ENCODE measurements at places on chromosomes 1 and 21. TPM values are rescaled to one million over a fixed set of nuclear protein-coding genes. Genes with fewer than 3 reads are reported as not detected.

C1orf198 gene
- 71.2 TPM for total RNA-seq

DNA sequence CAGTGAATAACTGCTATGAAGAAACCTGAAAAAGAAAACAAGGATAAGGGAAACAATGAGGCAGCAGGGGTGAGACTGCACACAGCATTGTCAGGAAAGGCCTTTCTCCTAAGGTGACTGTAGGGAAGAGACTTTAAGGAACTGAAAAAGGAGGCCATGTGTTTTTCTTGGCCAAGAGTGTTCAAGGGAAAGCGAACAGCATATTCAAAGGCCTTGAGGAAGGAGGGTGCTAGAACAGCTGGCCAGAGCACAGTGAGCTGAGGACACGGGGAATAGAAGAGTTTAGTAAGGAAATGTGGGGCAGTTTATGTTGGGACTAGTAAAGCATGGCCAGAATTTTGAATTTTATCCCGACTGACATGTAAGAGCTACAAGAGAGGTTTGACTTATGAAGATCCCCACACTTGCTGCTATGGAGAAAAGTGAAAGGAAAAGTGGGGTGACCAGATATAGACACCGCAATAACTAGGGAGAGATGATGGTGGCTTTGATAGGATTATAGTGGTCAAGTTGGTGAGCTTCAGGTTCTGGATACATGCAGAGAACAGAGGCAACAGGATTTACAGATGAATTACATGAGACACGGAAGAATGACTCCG is 1.4 kb downstream of the RWDD2B start:
- peak; percentile 18 for DNase-seq

DNA sequence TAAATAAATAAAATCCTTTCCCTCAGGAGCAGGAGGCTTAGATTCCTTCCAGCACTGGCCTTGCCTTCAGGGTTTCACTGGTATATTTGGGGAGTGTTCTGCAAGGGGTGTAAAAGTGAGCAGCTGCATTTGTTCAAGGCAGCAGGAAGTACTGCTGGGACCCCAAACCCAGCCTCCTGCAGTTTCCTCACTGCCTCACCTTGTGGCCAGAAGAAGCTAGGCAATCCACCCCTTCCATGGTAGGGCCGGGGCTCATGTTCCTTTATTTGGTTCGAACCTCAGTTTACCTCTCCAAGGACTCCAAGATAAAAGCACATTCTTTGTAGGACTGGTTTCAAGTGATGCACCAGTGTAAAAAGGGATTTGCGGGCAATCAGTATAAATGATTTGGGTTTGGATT is 21.0 kb upstream of the CFAP126 start:
- DNase-seq = no peak

- no peak for DNase-seq
These were observed 58.6 kb downstream of the OLIG1 start for GRCh38 chr21:33128538-33128937.

GRCh38 chr1:229273507-229274232 is 2.8 kb downstream of the RAB4A start:
- DNase-seq = peak; percentile 18

DNA sequence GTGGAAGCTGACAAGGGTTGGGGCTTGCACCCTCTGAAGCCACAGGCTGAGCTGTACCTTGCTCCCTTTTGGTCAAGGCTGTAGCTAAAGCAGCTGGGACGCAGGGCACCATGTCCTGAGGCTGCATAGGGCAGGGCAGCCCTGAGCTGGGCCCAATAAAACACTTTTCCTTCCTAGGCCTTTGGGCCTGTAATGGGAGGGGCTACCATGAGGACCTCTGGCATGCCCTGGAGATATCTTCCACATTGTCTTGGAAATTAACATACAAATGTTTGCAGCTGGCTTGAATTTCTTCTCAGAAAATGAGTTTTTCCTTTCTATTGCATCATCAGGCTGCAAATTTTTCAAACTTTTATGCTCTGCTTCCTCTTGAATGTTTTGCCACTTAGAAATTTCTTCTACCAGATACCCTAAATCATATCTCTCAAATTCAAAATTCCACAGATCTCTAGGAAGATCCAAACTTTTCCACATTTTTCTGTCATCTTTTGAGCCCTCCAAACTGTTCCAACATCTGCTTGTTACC is 32.9 kb upstream of the TTLL7 start:
- DNase-seq = no peak

GRCh38 chr1:35708441-35708921 is 10.2 kb downstream of the C1orf216 start:
- no peak for DNase-seq

Data from Caki2 (cell line).